NCI-H1694 (cell line): ENCODE measurements at places on chromosomes 2 and 18.

DNA sequence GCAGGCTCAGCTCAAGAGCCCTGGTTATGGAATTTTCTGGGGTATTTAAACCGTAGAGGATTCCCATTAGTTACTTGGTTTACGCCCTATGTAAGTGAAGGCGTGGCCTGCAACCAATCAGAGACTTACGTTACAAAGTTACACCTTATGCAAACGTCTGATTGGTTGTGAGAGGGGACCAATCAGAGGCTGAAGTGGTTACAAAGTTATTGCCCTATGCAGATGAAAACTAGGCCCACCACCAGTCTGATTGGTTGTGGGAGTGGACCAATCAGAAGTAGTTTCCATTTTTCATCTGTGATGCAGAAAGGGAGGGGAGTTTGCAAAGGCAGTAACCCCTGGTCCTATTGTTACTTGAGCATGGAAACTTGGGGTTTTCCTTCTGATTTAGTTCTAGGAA, 49.1 kb downstream of the DLGAP1 start:
- no peak for DNase-seq

DNA sequence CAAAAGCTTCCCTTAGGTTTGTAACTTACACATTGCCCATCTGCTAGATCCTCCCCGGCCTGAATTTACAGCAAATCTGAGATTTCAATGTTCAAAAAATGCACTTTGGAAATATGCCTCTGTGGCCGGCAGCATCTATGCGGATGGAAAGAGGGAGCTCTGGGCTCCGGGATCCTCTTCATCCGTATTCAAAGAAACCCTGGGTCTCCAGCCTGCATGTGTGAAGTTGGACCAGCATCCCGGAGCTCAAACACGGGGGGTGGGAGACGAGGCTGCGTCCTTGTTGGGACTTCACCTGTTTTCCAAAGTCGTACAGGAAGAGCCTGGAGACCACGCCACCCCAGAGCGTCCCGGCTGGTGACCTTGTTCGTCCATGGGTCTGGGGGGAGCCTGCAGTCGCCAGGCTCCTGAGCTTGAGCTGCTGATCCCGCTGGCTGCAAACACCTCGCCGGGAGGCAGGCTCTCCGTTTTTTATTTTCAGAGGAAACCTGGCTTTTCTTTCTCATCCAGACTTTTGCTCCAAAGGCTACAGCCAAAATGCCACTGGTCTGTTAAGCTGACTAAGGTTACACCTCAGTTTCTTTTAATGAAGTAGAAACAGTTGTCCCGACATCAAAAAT, 77.4 kb downstream of the PTGR3 start:
- no peak for DNase-seq

DNA sequence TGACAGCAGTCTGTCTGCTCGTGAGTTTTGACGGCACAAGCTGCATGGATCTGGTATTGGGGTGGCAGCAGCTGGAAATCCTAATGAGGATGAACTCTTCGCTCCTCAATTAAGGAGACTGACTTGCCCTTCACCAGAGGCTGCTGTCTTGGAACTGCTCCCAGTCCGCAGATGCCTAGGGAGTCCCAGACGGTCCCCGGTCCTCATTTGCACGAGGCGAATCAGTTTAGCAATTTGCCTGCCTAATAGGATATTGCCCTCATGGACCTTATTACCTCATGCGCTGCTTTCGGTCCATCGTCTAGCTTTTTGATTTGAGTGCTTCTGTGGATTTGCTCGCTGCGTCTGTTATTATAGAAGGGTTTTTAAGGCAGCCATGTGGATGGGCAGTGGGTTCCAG, 40.6 kb downstream of the ASAP2 start:
- DNase-seq = peak; percentile 98

DNA sequence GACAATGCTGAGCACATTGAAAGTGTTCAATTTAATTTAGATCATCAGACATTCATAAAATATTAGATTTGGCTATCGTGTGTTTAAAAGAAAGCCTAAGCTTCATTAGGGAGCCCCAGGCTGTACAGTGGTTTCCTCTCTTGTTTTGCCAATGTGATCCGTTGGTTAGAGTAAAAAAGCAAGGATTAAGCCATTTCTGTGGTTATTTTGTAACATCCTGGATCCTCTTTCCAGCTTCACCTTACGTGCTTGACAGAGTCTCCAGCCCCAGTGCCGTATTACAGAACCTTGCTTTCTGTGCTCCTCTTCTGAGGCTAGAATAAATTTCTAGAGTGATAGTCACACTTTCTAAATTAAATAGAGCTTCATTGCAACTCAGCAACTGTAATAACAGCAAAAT, 289.3 kb upstream of the LINC00305 start:
- DNase-seq = no peak

GRCh38 chr2:27703638-27704341, 40.1 kb downstream of the SLC4A1AP start:
- peak; percentile 84 for DNase-seq

DNA sequence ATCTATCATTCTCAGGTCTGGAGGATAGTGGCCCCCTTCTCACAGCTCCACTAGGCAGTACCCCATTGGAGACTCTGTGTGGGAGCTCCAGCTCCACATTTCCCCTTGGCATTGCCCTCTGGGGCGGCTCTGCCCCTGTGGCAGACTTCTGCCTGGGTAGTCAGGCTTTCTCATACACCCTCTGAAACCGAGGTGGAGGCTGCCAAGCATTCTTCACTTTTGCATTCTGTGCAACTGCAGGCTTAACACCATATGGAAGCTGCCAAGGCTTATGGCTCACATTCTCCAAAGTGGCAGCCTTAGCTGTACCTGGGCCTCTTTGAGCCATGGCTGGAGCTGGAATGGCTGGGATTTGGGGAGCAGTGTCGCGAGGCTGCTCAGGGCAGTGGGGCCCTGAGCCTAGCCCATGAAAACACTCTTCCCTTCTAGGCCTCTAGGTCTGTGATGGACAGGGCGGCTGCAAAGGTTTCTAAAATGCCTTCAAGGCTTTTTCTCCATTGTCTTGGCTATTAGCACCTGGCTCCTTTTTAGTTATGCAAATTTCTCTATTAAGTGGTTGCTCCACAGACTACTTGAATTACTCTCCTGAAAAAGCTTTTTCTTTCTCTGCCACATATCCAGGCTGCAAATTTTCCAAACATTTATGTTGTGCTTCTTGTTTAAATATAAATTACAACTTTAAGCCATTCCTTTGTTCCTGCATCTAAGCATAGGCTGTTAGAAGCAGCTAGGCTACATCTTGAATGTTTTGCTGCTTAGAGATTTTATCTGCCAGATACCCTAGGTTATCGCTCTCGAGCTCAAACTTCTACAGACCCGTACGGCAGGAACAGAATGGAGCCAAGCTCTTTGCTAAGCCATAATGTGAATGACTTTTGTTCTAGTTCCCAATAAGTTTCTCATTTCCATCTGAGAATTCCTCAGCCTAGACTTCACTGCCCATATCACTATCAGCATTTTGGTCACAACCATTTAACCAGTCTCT, 206.5 kb downstream of the CPS1 start:
- DNase-seq = no peak

DNA sequence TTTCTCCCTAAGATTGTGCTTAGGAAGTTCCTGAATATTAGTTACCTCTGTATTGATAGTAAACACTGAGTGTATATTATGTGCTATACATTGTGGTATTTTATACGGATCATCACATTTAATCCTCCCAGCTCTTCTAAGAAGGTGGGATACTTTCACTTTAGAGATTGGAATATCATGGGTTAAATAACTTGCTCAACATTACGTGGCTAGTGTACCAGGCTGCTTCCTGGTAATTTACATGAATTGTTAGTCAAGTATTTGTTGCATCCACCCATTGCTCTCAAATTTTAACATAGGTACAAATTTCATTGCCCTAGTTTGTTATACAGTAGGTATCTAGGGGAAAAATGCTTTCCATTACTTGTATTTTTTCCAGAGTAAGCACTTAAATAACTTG, 21.4 kb downstream of the FAM98A start:
- DNase-seq = no peak

- DNase-seq = no peak
Measured at GRCh38 chr18:48441405-48441881, 32.3 kb upstream of the ZBTB7C start.

- no peak for DNase-seq
Measured at GRCh38 chr18:48680339-48681250, 141.8 kb downstream of the CTIF start.

DNA sequence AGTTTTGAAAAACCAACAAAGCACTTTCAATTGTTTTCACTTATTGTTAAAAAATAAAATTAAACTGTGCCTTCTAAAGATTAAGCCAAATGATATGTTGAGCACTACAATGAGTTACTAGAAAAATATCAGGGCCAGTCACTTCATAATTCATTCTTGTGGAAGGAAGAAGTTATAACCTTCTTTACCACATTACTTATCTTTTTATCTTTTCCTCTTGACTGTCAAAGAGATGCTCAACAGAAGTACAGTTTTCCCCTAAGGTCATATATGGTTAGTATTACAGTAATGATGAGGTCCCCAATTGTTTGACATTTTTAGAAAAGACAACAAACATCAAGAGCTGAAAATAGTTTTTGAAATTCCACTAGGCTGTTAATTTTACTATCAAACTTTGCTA, 9.4 kb downstream of the PELI1 start:
- DNase-seq = no peak
